ENCODE measurements at places on chromosomes 6 and 20.
A peak's percentile ranks its signal among the peaks of the same experiment; 100 is the strongest.

- DNase-seq = no peak
Observed at GRCh38 chr6:159376516-159377158, 207.4 kb downstream of the FNDC1 start.

- no peak for DNase-seq
Observed at GRCh38 chr6:41693281-41694240, 41.8 kb downstream of the TFEB start.

GRCh38 chr20:38982291-38982690, 20.1 kb downstream of the DHX35 start:
- peak; percentile 69 for DNase-seq

- DNase-seq = peak; percentile 66
Observed at GRCh38 chr20:54649511-54649962, 174.1 kb downstream of the DOK5 start.

DNA sequence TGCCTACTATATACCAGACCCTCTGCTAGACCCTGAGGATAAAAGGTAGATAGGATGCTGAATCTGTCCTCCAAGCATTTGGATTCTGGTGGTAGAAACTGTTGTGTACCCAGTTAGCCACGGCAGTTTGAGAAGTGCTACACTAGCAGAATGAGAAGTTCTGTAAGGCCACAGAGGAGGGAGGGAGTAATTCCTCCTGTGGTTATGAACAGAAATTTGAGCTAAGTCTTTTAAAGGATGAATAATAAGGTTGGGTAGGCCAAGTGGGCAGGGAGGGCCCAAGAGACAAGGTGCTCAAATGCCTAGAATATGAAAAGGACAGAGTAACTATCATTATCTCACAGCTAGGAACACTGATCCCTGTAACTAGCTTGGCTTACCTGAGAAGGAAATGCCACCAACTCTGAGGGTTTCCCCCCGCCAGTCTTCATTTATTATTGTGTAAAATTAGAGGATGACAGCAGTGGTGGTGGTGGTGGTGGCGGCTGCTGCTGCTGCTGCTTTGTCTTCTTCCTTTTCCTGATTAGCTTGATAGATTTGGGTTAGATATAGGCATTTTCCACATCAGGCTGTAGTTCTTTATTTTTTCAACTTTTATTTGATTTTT, 243.3 kb downstream of the PRL start:
- no peak for DNase-seq

DNA sequence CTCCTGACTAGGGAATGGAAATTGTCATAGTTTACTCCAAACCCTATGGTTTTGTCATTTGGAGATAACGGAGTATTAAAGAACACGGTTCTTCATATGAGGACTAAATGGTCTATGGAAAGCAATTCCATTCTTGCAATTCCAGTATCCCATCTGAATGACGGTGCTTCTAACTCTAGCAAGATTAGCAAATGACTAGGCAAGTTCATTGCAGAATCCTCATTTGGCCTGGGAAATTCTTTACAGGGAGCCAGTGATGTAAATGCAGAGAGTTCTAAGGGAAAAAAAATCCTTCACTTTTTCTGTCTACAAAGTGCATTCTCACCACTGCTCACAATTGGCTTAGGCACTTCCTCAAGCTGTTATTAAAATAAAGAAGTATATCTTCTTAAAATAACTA, 111.5 kb downstream of the MOXD1 start:
- DNase-seq = no peak

GRCh38 chr6:156916130-156916801, 139.1 kb downstream of the ARID1B start:
- no peak for DNase-seq

Data from EH (cell line).